ENCODE measurements at places on chromosomes 6 and 20.

DNA sequence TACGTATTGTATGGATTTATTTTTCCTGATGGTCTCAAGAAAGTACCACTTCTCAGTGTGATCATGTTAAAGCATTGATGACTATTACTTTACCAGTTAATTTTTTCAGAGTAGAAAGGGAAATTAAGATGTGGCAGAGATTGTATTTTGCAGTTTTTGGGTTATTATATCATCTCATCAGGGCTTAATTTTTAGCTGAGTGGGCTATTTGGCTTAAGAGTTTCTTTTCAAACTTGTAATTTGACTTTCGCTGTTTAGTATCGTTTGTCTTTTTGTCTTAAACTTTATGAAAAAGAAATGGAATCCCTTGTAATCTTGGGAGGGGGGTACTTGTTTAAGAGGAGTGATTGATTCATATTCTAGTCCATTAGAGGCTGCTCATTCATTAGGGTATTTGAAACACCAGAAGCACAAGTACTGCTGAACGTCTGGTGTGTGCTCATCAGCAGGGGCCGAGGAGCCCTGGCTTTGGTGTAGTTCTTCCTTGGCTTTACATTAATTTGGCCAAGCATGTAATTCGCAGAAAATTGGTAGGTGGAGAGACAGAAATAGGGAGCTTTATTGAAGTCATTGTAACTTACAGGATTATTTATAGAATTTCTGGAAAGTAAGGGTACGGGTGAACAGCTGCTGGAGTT lies 112.4 kb downstream of the TIAM2 start:
- DNase-seq: no peak

GRCh38 chr20:46835418-46835817 lies 59.2 kb upstream of the EYA2 start:
- peak; percentile 11 for DNase-seq

- no peak for DNase-seq
Observed at GRCh38 chr6:149368065-149368464, 32.0 kb upstream of the SUMO4 start.

DNA sequence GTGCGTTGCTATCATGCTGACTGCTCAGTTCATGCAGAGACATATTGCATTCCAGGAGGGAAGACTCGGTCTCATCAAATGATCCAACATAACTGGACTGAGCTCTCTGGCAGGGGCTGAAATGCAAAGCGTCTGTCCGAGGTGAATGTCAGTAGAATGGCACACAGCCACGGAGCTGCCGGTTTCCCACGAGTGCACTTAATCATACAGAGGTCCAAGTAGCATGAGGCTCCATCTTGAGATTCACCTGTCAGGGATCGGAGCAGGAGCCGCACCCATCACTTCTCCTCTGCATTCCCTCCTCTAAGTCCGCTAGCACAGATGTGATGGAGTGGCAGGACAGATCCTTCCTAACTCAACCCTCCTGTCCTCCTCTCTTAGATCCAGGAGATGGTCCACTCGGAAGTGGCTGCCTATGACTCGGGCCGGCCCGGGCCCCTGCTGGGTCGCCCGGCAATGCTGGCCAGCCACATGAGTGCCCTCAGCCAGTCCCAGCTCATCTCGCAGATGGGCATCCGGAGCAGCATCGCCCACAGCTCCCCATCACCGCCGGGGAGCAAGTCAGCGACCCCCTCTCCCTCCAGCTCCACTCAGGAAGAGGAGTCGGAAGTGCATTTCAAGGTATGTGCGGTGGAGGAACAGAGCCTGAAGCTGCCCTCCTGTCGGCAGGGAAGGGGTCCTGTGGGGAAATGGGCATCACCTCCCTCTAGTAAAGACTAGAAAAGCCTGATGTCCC lies 135.9 kb downstream of the JPH2 start:
- DNase-seq: no peak

DNA sequence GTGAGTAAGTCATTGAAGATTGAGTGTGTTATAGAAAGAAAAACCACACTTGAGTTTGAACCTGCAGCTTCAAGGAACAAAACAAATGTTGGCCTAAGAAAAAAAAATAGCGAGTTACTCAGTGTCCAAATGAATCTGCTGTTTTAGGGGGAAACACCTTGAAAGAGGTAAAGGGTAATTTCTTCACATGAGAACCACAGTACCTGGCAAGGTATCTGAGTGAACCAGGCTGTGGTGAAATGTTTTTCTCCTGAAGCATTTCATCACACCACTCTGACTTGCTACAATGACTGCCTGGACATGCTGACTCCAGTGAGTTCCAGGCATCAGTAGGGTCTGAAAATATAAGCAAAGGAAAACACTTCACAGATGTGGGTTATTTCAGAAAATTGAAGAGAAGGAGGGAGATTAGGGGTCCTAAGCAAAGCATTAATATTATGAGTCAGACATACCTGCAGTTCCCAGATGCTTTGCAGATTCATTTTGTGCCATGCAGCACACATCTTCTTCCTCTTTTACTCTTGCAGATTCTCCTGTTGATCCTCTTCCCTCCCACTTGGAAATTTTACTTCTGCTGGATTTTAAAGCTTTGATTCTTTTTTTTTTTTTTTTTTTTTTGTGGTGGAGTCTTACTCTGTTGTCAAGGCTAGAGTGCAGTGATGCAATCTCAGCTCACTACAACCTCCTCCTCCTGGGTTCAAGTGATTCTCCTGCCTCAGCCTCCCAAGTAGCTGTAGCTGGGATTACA lies 206.2 kb upstream of the SGK1 start:
- DNase-seq: no peak

All from fibroblast of mammary gland (primary cell).